ENCODE measurements at places on chromosomes 11 and 22.
A peak's percentile ranks its signal among the peaks of the same experiment; 100 is the strongest.

- DNase-seq, result no peak
Measured at GRCh38 chr11:94196363-94196762, 67.7 kb downstream of the PANX1 start.

- DNase-seq, result no peak
Measured at GRCh38 chr11:69934861-69935494, 115.8 kb upstream of the FGF3 start.

DNA sequence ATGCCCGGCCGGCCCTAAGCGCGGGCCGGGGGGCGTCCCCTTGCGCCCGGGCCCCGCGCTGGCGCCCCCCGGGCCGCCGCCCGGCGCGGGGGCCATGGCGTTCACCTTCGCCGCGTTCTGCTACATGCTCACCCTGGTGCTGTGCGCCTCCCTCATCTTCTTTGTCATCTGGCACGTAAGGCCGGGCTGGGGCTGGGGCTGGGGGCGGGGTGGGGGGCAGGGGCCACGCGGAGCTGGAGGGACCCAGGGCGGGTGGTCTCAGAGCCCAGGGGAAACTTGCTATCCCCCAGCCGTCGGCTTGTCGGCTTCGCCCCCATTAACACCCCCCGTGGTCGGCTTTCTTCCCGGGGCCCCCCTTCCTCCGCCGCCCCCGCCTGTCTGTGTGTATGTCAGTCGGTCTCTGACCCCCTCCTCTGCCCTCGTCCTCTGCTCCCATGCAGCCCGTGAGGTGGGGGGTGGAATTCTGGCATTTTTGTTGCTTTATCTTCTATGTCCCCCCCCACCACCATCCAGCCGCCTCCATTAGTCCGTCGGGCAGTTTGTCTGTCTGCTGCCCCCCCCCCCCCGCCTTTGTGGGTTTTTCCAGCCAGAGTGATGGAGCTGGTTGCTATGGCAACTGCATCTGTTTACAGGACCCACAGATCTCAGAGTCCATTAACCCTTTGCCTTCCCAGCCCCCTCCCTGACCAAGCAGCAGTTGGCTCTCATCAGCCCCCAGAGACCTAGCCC lies 552 bp downstream of the CNIH2 start:
- no peak for DNase-seq

DNA sequence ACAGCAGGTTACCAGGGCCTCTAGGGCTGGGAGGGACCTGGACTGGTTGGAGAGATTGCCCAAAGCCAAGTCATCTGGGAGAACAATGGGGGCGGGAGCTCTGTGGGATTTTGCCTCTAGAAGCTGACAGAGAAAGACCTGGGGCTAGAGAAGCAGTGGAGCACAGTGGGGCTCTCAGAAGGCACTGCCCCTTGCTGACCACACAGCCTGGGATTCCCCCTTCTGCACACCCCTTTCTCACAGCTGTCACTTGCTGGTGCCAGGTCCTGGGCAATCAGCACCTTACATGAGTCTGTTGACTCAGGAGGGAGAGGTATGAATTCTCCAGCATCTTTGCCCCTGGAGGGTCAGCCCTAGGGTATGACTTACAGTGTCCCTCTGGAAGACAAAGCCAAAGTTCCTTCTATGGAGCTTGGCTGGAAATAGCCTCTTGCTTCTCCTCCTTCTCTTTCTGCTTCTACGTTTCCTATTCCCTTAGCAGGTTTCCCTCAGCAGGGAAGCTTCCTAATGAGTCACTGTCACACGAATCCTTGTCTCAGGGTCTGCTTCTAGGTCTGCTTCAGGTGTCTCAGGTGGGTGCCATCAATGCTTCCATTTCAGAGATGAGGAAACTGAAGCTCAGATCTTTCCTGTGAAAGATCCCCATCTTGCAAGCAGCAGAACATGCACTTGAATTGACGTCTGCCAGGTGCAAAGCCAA lies 27.0 kb downstream of the GDPD5 start:
- no peak for DNase-seq

DNA sequence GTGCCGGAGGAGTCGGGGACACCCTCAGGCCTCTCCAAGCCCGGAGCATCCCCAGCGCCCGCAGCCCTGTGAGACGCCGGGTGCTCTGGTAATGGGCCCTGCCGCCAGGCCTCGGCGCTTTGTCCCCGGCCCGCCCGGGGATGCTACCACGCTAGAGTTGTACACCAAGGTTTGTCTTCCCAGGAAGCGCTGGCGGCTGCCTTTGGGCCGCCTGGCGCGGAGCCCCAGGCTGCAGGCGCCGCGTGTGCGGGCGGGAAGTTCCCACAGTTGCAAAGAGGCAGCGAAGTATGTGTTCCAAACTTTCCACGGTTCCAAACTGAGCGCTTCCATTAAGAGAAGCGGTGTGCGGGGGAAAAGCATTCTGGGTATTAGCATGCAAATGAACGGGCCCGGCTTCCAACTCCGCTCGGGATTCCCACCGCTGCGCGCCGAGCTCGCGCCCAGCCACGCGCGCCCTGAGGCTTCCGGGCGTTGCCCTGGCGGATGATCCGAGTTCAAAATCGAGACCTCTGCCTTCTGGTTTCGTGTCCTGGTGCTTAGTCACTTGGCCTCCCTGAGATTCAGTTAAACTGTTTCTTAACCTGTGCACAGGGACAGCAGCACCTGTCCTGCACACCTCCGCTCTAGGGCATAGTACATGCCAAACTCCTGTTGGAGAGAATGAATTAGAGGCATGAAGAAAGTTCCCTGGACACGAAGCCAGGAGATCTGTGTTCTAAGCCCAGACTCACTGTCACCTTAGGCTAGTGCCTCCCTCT lies 1.3 kb upstream of the PATZ1 start:
- peak; percentile 55 for DNase-seq

DNA sequence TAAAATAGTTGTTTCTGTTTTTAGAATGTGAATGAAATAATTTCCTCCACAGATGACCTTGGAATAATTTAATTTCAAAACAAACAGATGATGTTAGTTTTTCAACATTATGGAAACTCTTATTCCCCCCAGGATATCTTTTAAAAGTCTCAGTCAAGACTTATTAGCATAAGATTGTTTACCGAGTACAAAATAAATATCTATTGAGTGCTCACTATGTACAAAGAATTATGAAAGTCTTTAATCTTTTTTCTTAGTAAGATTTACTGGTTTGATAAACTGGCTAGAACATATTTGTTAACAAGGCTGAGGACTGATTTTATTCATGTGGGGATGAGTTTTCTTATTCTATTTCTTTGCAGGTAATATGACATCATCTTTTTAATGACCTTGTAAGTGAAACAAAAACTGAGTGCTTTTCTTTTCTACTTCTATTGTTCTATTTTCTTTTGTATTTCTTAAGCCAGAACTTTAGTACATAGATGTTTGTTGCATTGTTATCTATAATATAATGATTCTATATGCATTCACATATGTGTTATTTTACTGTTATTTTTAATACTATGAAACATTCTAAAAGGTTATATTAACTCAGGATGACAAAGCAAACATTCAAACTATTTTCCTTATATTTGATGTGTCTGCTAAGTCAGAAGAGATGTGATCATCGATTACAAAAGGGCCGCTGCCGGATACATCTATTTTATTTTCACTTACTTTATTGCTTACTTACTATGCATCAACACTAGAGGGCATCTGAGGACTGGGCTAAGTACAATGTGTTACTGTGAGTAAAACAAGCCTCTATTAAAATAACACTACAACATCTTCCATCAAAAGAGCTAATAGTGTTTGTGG lies 111.0 kb upstream of the ARHGAP42 start:
- no peak for DNase-seq

Measured in stimulated activated CD4-positive, alpha-beta T cell treated with anti-CD3 and anti-CD28 coated beads, Interleukin-1b, Interleukin-23, amount 100 ng/mL, for 4 hours (primary cell).